ENCODE measurements at places on chromosomes 2 and 18.

DNA sequence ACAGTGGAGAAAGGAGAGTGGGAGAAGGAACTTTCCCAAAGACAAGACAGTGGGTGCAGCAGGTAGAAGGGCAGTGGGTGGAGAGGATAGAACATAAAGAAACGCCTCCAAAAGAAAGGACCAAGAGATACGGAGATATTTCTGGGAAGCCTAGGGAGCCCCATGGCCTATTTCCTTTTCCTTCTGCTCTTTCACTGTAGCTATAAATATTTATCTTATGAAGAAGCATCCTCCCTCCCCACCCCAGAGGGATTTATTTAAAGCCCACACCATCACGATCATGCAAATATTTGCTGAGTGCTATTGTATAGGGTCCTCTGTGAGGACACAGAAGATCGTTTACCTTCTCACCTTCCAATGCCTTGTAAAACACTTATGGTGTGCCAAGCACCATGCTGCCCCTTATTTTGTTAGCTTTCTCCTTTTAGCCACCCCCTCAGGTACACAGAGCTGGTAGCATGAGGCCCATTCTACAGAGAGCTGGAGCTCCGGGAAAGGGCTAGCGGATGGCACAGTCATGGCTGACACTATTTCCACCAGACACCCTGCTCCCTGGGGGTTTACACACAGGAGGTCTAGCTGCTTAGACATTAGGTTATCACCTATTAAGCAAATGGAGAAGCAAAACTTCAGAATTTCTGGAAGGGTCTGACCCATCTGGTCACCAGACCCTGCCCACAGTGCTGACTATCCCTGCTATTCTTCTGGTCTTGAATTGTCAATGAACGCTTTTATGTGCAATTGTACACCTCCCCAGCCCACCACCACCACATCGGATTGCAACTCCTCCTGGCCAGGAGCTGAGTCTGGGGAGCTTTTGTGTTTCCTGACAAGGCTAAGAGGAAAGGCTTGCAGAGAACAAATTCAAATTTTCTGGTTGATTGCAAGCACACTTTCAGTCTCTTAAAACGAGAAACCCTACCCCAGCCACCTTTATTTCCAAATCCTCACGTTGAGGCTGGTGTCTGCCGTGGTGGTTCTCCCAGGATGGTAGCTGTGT, 91.8 kb upstream of the KLF7 start:
- no peak for DNase-seq

GRCh38 chr2:217127744-217128143, 267.9 kb upstream of the TNP1 start:
- no peak for DNase-seq

- no peak for DNase-seq
Observed at GRCh38 chr2:96747061-96747617, 7.3 kb upstream of the LMAN2L start.

- DNase-seq = no peak
Observed at GRCh38 chr2:84217456-84217855, 241.6 kb downstream of the SUCLG1 start.

DNA sequence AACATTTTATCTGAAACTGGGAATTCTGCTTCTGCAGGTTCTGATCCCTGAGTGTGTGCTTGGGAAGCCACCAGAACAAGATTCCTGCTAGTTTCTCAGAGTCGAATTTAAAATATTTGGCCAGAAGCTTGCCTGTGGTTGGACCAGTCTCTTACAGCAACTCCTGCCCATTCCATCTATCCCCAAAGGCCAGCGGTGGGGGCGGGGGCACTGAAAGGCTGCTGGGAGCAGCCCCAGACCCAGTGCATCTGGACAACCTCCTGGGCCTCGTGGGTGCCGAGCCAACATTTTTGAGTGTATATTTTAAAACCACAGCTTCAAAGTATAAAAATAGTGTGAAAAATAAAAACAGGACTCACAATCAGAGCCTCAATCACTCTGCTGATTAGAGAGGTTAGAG, 38.6 kb upstream of the ZFP36L2 start:
- no peak for DNase-seq

GRCh38 chr2:58497168-58497567, 256.0 kb upstream of the FANCL start:
- DNase-seq = no peak

All from neural crest cell (in vitro differentiated cells).